ENCODE measurements at places on chromosomes 13 and 19.

- DNase-seq = no peak
Observed at GRCh38 chr19:48830088-48830487, 6.2 kb downstream of the HSD17B14 start.

DNA sequence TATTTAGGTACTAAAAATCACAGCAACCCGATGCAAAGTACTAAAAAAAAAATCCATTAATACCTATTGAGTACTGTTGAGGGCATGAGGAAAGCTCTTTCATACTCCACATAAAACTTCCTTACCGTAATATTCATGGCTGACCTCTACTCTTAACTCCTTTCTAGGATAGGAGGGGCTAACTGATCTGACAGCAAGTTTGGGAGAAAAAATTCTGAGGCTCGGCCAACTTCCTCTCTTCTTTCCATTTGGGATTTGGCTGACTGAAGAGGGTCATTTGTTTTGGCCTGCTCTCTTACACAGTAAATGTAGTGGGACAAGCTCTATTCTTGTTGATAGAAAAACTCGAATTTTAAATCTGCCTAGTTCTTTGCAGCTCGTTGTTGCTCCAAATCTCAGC lies 9.4 kb upstream of the USPL1 start:
- no peak for DNase-seq

- no peak for DNase-seq
Observed at GRCh38 chr13:102598061-102598460, 1.3 kb downstream of the TPP2 start.

GRCh38 chr13:20415694-20416107 lies 110.0 kb downstream of the CRYL1 start:
- no peak for DNase-seq

- no peak for DNase-seq
Observed at GRCh38 chr13:99270518-99270917, 12.3 kb upstream of the GPR18 start.

- no peak for DNase-seq
Observed at GRCh38 chr13:108779308-108779707, 149.9 kb downstream of the MYO16 start.

DNA sequence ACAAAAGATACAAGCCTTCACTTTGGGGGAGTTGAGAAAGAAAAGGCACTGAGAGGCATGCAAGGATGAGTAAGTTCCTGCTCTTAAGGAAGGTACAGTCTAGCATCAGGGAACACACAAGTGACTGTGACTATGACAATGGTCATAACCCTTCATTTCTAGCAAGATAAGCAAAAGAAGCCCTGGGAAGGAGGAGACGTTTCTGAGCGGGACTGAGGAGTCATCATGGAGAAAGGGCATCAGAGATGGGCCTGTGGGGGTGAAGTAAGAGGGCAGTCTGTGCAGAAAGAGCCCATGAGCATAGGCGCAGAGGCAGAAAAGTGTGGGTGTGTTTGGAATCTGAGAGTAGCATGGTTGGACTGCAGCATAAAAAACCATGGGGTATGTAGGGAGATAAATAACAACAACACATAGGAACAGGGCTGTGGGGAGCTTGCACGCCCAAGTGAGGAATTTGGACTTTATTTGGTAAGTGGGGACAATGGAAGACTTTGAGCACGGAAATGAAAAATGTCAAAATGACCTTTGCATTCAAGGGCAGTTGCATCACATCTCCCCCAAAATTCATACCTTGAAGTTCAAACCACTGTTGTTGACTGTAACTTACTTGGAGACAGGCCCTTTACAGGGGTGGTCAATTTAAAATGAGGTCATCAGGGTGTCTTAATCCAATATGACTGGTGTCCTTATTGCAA lies 86.7 kb downstream of the MBNL2 start:
- no peak for DNase-seq

DNA sequence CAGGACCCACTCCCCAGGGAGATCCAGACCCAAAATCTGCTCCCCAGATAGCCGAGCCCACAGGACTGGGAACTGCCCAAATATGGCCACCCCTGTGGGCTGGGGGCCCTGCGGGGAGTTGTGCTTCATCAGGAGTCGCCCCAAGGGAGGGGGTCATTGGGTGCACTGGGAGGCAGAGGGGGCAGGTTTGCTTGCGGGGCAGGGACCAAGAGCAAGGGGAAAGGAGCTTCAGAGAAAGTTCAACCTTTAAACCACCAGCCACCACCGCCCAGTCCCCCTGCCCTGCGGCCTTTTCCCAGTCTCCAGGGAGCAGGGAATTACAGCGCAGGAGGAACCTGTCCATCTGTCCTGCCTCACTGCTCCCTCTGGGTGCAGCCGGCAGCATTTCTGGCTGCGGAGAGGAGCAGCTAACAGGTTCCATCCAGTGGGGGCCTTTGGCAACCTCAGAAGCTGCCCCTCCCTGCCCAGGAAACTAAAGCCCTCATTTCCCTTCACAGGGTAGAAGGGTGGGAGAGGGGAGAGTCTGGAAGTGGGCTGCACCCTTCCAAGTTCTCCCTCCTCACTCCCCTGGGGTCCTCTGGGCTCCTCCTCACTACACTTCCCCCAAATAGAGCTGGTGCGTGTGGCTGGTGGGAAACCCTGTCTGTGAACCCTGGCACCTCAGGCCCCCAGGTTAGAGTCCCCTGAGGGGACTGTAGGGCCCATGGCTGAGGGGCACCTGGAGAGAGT lies 13.8 kb upstream of the ASF1B start:
- DNase-seq = no peak

- no peak for DNase-seq
Observed at GRCh38 chr19:28737021-28737895, 475.7 kb downstream of the UQCRFS1 start.

- no peak for DNase-seq
Observed at GRCh38 chr13:105220063-105220462, 1315.4 kb downstream of the EFNB2 start.

GRCh38 chr13:94195715-94196114 lies 283.8 kb downstream of the DCT start:
- no peak for DNase-seq

GRCh38 chr13:44244288-44244687 lies 129.3 kb upstream of the SERP2 start:
- DNase-seq = no peak

- no peak for DNase-seq
Observed at GRCh38 chr13:46297361-46297811, 85.7 kb downstream of the LRRC63 start.

GRCh38 chr19:35557539-35558399 lies 5.7 kb downstream of the ATP4A start:
- DNase-seq = no peak

DNA sequence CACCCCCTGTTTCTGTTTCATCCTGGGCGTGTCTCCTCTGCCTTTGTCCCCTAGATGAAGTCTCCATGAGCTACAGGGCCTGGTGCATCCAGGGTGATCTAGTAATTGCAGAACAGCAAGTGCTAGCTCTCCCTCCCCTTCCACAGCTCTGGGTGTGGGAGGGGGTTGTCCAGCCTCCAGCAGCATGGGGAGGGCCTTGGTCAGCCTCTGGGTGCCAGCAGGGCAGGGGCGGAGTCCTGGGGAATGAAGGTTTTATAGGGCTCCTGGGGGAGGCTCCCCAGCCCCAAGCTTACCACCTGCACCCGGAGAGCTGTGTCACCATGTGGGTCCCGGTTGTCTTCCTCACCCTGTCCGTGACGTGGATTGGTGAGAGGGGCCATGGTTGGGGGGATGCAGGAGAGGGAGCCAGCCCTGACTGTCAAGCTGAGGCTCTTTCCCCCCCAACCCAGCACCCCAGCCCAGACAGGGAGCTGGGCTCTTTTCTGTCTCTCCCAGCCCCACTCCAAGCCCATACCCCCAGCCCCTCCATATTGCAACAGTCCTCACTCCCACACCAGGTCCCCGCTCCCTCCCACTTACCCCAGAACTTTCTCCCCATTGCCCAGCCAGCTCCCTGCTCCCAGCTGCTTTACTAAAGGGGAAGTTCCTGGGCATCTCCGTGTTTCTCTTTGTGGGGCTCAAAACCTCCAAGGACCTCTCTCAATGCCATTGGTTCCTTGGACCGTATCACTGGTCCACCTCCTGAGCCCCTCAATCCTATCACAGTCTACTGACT lies at the start of gene KLK3:
Gene KLK3 (plus strand): TSS at position 280 of the 775 bp plus-strand sequence. CDS start 41 bp downstream, at position 321.
- no peak for DNase-seq

DNA sequence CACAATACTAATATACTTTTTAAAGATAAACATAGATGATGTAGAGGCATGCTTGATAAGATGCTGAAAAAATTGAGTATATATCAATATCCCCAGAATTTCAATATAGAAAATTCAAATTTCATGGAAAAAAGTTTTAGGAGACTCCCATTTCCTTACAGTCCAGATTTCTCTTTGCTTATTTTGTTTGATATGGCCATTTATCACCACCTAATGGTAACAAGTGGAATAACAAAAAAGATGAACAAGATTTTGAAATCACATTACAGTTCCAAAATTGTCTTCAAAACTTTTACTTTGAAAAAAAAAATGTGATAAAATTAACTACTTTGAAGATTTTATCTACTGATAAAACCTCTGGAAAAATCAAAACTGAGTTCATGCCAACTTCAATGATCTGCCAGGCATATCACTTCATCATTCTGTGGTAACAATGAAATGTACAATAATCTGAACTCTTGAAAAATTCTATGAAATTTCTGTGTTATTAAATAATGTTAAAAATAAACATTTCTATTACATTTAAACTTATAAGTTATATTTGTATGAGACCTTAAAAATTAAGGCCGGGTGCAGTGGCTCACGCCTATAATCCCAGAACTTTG lies 17.5 kb downstream of the MIPEP start:
- no peak for DNase-seq

DNA sequence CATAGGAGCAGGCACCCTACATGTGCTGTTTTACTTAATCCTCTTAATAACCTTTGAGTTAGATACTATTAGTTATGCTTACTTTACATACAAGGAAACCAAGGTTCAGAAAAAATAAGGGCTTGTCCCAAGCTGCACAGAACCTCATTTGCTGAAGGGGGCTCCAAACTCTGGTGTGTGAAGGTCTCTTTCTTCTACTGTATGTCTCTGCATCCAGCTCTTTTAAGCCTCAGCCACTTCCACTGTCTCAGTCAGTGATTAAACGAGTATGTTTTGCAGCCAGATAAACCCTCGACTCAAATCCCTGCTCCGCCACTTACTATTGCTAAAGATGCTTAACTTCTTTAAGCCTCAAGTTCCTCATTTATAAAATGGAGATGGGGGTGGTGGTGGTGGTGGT lies 112.4 kb upstream of the WASF3 start:
- DNase-seq = no peak

GRCh38 chr19:9903336-9903735 lies 33.0 kb downstream of the OLFM2 start:
- DNase-seq = no peak

DNA sequence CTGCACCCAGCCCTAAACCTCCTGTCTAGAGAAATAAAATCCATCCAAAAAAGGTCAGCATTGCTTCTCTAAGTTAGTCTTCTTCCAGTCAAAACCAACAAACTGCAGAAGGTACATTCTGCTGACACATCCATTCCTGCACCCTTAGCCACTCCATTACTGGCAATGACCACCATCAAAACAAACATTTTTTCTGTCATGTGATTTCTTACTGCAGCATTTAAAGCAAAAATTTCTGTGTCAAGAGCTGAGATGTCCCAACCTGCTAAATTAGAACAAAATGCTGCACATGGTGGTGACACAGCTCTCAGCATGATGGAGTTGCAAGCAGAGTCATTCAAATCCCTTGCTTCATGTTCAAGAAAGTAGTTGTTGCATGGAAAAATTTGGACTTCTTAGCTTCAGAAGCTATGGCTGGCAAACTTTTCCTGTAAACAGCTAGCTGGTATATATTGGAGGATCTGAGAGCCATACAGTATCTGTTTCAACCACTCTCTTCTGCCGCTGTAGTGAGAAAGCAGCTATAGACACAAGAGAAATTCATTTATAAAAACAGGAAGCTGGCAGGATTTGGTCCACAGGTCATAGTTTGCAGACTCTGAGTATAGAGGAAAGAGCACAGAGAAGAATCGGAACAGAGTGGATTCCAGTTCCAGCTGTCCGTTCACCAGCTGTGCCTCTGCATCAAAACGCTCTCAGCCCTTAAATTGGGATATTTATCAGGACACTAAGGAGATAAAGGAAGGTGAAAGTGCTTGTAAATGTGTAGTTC lies 17.4 kb downstream of the RUBCNL start:
- no peak for DNase-seq

DNA sequence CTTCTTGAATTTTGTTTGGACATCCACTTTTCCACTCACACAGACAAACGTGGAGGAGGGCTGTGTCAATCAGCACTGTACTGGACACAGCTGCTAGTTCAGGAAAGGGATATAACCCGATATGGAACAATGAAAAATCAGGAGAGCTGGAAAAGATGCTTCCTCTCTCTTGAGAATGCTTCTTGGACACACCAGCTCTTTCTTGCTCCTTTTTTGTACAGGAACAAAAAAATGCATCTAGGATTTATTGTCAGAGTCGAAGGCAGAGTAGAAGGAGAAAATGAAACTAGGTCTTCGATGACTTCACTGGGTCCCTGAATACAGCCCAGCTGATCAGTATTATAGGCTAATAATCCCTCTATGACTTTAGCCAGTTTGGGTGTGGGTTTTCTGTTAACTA lies 62.2 kb downstream of the PEG3 start:
- no peak for DNase-seq

DNA sequence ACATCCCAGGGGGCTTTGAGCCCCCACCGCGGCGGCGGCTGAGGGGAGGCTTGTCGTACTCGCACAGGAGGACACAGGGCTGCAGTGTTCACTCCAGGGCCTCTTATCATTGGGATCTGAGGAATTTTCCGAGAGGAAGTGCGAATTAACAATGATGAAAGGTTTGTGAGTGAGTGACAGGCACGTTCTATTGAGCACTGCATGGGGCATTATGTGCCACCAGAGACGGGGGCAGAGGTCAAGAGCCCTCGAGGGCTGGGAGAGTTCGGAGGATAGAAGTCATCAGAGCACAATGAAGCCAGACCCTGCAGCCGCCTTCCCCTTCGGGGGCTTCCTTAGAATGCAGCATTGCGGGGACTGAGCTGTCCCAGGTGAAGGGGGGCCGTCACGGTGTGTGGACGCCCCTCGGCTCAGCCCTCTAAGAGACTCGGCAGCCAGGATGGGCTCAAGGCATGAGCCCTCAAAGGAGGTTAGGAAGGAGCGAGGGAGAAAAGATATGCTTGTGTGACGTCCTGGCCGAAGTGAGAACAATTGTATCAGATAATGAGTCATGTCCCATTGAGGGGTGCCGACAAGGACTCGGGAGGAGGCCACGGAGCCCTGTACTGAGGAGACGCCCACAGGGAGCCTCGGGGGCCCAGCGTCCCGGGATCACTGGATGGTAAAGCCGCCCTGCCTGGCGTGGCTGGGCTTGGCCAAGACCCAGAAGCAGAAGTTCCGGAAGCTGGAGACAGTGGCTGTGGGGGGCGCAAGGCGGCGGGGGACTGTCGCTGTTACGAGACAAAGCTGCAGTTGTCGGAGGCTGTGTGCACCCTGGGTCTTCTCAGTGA lies 53.9 kb downstream of the MCF2L start:
- DNase-seq = no peak

Measured in activated CD4-positive, CD25-positive, alpha-beta regulatory T cell treated with anti-CD3 and anti-CD28 coated beads, Interleukin-2, amount 50 U/mL, for 16 hours (primary cell).